CD4-positive, alpha-beta memory T cell (primary cell): ENCODE measurements at places on chromosomes 3 and 15. TPM values are rescaled to one million over a fixed set of nuclear protein-coding genes. Genes with fewer than 3 reads are reported as not detected.

GRCh38 chr3:42180901-42181300 lies 85.1 kb downstream of the CCK start:
- no peak overlapping the region for H3K27ac ChIP-seq
- no peaks in the 10 kb centered on the region for H3K4me1 ChIP-seq
- no peaks in the 10 kb centered on the region for H3K27me3 ChIP-seq
- DNase-seq: no peak
- H3K36me3 ChIP-seq: no peaks in the 10 kb centered on the region

DNA sequence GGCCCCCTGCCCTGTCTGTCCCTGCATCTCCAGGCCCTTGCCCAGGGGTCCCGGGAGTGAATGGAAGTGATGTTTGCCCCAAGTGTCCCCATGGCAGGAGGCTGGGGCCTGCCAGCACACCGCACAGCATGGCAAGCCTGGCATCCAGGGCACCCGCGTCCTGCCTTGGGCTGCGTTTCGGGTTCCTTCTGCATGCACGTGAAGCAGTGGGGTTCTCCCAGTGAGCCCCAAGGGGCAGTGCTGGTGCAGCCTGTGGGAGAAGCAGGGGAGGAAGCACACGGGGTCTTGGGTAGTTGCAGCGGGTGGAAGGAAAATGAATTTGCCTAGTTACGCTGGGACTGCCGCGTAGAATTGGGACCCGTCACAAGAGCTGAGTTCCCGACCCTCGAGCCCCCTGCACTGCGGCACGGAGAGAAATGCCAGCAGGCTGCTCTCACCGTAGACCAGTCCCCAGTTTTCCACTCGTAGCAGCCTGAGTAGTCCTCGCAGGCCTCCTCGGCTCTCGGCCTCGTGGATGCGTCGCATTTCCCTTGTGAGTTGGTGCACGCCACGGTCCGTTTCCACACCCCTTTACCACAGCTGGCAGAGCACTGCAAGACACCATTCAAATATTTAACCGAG lies 259.5 kb upstream of the LYSMD4 start:
- no peaks in the 10 kb centered on the region for H3K36me3 ChIP-seq
- H3K27me3 ChIP-seq: no peaks in the 10 kb centered on the region

- no peak for DNase-seq
- no peaks in the 10 kb centered on the region for H3K36me3 ChIP-seq
- no peak overlapping the region for H3K4me3 ChIP-seq
Measured at GRCh38 chr3:79488407-79488806, 279.4 kb downstream of the ROBO1 start.

DNA sequence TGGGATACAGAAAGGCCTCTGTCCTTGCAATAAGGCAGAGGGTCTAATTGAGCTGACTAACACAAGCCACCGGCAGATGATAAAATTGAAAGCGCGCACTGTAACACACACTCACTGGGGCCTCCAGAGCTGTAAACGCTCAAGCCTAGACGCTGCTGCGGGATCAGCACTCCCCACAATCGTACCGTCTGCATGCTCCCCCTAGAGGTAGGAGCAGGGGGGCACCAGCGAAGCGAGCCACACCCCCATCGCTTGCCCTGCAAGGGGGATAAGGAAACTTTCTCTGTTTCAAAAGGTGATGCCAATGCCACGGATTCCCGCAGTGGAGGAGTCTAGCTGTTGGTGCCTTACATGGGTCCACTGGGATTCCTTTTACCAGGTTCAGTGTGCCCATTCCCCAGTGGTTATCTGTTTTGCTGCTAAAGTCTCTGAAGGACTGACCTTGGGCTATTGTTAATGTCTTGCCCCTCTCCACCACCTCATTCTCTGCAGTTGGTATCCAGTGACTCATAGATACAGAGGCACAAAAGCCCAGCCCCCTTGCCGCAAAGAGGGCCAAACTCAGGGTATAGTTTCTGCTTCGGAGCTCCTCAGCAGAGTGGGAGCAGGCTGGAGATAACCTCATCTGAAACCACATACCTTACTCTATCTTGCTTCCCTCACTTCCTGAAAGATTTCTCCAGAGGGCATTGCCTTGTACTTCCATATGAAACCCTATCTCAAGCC lies 139.3 kb upstream of the KBTBD8 start:
- H3K4me1 ChIP-seq: no peaks in the 10 kb centered on the region
- H3K27me3 ChIP-seq: no peaks in the 10 kb centered on the region
- no peak for DNase-seq
- no peaks in the 10 kb centered on the region for H3K36me3 ChIP-seq

GRCh38 chr15:96328181-96328876 lies 2.2 kb upstream of the NR2F2 start:
- H3K27me3 ChIP-seq: peaks cover 50% of the 10 kb centered on the region
- no peak for DNase-seq
- no peaks in the 10 kb centered on the region for H3K36me3 ChIP-seq
- H3K4me1 ChIP-seq: peaks cover 7% of the 10 kb centered on the region
- no peak overlapping the region for H3K27ac ChIP-seq
- no peak overlapping the region for H3K4me3 ChIP-seq

DNA sequence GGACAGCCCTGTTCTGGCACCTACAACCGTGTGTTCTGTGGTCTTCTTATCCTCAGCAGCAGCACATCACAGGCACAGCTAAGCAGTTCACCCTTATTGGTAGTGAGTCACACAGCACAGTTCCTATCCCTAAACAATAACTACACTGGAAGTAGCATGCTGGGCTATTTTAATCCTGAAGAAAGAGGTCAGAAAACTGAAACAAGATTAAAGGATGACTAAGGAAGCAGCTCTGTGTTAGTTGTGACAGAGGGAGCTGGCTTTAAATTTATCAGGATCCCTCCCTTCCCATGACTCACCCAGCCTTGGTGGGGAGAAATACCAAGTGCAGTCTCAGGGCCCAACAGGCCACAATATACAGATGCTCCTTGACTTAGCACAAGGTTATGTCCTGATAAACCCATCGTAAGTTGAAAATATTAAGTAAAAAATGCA lies 144.3 kb downstream of the ERC2 start:
- H3K36me3 ChIP-seq: no peaks in the 10 kb centered on the region
- no peaks in the 10 kb centered on the region for H3K27me3 ChIP-seq
- H3K27ac ChIP-seq: no peak overlapping the region
- H3K4me1 ChIP-seq: no peaks in the 10 kb centered on the region

DNA sequence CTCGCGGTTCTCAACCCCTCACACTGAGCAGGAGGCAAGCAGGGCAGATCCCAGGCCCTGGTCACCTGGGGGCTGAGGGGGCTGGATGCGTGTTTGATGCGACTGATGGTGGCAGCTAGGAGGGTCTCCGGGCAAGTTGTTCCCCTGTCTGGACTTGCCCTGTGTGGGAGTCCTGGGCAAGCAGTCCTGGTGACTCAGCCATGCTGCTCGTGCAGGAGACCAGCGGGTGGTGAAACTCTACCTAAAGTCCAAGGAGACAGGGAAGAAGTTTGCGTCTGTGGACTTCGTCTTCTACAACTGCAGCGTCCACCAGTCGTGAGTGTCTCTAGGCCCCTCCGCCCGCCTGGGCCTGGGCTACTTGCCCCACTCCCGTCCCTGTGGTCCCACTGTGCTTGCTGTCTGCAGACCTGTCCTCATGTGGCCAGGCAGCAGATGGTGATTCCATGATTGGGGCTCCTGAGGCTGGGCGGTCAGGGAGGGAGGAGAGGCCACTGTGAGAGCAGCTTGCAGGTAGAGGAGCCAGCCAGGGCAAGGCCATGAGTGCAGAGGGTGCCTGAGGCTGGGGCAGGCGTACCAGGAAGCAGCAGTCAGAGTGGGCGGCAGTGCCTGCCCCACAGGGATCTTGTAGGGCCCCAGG lies 23.1 kb downstream of the PLXNA1 start:
- no peak overlapping the region for H3K27ac ChIP-seq
- no peak overlapping the region for H3K4me3 ChIP-seq
- no peak for DNase-seq
- no peaks in the 10 kb centered on the region for H3K4me1 ChIP-seq
- no peaks in the 10 kb centered on the region for H3K27me3 ChIP-seq

The NKTR gene
- 8.9 TPM for polyA plus RNA-seq

The ADAMTS7 gene
- not detected for polyA plus RNA-seq

The GOLGA8R gene
- polyA plus RNA-seq: 0.06 TPM

The FRMD5 gene
- 0.47 TPM for polyA plus RNA-seq
